ENCODE measurements at places on chromosomes 12 and 14.

DNA sequence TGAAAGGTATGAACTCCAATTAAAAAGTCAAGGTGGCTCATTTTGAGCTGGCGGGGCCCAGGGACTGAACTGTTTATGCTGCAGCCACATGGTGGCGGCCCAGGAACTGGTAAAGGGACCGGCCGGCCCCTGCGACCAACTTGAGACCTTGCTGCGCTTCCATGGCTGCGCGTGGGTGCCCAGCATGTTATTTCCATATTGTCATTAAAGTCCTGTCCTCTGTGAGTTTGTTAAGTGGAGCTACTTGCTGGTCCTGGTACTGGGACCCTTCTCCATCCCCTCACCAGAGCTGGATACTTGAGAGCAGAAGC, 62.3 kb downstream of the BEGAIN start:
- DNase-seq, result peak; percentile 23

GRCh38 chr14:71498212-71498611, 434.0 kb upstream of the RGS6 start:
- no peak for DNase-seq

DNA sequence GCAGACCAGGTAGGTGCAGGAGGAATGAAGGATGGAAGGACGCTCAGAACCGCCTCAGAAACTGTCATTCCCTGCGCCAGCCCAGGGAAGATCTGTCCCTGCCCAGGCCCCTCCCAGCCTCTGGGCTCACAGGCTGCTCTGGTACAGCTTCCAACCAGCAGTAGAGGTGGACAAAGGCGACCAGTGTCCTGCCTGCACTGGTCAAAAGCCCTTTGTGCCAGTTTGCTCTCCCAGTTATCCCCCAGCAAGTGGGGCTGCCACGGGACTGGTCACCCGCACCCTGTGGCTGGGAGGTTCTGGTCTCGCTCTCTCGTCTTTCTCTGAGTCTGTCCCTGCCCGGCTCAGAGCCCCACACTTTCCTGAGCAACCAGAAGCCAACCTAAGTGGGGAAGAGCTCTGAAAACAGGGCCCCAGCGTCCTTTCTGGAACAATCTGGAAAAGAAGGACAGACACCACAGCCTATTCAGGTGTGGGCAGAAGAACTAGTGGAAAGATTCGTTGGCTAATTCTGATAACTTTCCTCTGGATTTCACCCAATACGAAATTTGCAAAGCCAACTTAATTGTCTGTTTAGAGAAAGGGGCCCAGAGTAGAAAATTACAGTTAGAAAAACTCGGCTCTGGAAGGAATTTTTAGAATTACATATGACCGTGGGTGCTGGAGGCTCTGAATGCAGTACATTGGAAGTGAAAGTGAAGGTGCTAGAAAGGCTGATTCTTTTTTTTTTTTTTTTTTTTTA, 21.7 kb downstream of the SNRNP35 start:
- DNase-seq, result no peak

DNA sequence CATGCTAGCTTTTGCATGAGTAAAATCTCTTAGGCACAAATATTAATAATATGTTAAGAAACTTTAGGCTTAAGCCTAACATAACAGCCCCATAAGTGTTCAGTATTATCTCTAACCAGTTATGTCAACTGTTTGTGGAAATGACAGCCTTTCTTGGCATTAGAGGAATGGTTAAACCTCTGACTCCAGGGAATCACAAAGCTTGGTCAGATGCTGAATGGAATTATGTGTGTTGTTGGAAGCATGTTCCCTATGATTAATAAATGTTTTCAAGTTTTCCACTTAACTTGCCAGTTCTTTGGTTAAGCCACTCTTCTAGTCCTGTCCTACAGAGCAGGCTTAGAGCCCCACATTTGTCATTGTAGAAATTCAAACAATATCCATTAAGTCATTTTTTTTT, 17.0 kb downstream of the PSEN1 start:
- no peak for DNase-seq

- no peak for DNase-seq
Measured at GRCh38 chr14:73770977-73771847, 57.0 kb upstream of the PNMA1 start.

DNA sequence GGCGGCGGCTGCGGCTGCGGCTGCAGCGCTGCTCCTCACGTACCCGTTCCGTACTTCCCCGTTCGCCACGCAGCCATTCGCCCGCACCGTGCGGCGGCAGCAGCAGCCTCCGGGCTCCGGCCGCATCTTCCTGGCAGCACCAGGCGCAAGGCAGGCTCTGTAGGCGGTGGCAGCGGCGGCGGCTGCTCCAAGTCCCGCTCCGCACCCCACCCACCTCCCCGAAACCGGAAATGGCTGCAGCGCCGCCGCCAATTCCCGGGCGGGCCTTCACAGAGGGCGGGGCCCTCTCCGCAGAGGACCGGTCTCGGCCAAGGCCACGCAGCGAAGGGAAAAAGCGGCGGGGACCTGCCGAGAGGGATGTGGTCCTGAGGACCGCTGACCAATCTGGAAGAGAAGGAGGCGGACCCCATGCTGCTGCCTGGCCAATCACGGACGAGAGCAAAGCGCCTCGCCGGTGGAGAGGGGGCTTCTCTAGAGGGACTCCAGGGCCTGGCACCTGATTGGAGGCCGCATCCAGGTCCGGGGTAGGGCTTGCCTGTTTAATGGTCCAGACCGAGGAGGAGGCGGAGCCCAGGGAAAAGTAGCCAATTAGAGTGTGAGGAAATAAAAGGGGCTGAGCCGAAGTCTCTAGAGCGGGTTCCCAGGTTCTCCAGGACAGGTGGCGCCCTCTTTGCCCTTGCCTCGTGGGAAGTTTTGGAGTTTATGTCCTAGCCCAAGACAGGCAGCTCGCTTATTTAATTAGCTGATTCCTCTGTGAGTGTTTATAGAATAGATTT, at the start of gene SPTLC2:
SPTLC2 (minus strand) TSS at position 184 of the 776 bp plus-strand sequence; CDS start at position 126, 58 bp downstream.
- peak; percentile 98 for DNase-seq

GRCh38 chr12:12590961-12591360, 20.7 kb upstream of the CREBL2 start:
- no peak for DNase-seq

DNA sequence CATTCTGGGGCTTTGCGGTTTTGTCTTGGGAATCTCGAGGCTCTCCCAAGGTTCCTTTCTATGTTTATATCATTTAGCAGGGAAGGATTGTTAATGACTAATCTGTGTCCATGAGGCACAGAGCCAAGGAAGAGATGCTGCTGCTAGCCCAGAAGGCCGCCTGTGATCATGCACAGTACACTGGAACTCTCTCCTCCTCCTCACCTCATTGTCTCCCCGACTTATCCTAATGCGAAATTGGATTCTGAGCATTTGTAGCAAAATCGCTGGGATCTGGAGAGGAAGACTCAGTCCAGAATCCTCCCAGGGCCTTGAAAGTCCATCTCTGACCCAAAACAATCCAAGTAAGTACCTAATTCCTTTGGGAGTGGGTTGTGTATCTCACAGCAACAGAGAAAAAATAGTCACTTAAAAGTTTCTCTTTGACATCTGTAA, at the start of gene NR1H4:
NR1H4 (plus strand) TSS at position 151 of the 435 bp plus-strand sequence. CDS start 19,458 bp downstream, outside the sequence.
- DNase-seq, result no peak

DNA sequence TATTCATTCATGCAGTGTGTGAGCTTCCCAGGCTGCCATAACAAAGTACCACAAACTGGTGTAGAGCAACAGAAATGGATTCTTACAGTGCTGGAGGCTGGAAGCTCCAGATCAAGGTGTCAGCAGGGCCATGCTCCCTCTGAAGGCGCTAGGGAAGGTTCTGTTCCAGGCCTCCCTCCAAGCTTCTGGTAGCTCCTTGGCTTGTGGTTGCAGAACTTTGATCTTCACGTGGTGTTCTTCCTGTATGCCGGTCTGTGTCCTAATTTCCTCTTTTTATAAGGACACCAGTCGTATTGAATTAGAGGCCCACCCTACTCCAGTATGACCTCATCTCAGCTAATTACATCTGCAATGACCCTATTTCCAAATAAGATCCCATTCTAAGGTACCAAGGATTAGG, 3.1 kb downstream of the OTUB2 start:
- DNase-seq, result no peak

DNA sequence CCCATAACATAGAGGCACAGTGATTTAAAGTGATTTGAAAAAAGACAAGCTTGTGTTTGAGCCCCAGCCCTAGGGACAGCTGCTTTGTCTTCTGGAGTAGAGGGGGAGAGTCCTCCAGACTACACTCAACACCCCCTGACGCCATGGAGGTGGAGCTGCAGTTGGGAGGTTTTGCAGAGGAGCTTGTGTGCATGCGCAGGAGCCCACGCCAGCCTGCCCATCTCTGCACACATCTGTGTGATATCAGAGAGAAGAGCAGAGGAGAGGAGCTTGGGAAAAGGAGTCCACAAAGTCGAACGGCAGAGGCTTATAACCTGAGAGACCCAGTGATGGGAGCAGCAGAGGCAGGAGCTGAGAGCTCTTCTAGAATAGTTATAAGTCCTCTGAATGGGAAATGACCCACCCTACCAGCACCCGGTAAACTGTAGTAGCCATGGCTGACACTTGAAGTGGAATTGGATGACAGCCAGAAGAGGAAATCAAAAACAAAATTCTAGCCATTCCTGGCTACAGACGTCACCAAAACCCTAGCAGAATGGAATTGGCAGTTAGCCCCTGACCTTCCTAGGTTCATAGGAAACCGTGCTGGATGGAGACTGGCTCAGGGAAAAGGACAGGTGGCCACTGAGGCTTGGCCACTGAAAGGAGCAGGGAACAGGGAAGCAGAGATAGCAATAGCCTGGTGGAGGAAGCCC, 185.1 kb upstream of the VASH1 start:
- DNase-seq, result no peak

GRCh38 chr14:85978582-85979250, 448.8 kb downstream of the FLRT2 start:
- DNase-seq, result no peak

- DNase-seq, result no peak
Measured at GRCh38 chr12:93723568-93723930, 46.4 kb downstream of the CRADD start.

DNA sequence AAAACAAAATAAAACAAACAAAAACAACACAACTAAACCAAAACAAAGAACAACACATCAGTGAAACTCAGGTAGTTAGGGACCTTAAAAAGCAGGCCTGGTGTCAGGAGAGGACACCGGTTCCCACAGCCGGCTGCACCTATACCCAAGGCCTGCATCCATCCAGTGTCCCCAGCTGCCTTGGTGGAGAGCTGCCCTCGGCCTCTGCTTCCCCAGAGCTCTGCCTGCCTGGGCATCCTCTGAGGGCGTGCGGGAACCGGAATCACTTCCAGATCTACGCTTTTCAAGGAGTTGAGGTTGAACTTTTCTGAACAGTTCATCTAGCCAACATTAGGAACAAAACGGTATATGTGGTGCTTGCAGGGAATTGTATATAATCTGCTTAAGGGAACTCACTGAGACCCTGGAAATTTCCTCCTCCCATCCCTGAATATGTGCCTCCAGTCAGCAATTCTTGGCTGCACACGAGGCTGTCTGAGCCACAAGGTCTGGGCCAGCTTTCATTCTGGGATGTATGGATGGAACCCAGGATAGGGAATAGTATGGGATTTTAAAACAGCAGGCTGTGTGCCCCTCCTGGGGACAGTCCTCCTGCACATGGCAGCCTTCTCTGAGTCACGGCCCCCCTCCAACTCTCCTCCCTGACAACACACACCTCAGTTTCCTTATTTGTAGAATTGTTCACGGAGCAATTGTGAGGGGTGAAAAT, 319.0 kb upstream of the RTL1 start:
- DNase-seq, result no peak

- DNase-seq, result no peak
Measured at GRCh38 chr12:5034603-5035002, 9.1 kb upstream of the KCNA5 start.

DNA sequence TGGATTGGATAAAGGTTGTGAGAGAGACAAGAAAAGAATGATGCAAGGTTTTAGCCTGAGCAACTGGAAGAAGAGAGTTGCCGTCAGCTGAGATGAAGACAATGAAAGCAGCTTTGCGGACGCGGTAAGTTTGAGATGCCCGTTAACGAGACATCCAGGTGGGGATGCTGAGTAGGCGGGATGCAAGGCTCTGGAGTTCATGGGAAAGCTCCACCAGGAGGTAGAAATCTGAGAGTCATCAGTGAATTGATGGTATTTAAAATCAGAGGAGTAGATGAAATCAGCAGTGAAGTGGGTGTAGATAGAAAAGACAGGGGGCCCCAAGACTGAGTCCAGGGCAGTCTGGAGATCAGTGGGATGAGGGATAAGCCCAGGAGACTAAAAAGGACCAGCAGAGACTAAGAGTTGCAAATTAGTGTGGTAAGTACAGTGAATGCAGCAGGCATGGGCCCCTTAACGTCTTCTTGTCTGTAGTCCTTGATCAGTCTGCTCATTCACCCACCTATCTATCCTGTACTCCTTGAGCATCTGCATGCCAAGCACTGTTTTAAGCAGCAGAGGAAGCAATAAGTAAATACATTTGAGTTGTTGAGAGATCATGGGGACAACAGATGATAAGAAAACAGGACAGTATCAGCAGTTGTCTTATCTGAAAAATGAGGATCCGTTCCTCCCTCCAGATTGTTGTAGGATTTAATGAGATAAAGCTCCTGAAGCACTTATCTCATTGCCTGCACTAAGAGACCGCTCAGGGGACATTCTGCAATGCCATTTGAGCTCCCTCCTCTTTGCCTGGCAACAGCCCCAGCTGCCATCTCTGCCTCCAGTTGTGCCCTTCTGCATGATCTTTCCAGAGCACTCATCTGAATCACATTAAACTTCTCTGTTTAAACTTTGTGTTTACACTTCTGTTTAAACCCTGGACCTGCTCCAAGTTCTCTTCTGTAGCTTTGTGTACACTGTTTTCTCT, 91.5 kb downstream of the APAF1 start:
- DNase-seq, result peak; percentile 71

GRCh38 chr12:98646294-98647090, 1.4 kb downstream of the APAF1 start:
- peak; percentile 40 for DNase-seq

DNA sequence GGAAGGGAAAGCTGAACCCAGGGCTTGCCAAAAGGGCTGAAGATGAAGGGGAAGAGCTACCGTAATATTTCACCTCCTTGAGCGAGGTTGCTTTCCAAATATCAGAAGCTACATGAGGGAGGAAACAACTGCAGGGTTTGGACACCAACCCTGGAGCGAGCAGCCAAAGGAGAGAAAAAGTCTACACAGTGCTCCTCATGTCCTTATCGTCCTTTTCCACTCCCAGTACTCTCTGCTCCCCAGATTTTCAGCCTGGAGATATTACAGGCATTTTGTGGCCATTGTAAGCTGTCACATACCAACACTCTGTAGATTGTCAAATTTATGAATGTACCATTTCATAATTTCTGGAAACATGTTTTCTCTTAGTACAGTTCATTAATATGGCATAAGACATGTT, 115.9 kb downstream of the GPHN start:
- DNase-seq, result no peak

DNA sequence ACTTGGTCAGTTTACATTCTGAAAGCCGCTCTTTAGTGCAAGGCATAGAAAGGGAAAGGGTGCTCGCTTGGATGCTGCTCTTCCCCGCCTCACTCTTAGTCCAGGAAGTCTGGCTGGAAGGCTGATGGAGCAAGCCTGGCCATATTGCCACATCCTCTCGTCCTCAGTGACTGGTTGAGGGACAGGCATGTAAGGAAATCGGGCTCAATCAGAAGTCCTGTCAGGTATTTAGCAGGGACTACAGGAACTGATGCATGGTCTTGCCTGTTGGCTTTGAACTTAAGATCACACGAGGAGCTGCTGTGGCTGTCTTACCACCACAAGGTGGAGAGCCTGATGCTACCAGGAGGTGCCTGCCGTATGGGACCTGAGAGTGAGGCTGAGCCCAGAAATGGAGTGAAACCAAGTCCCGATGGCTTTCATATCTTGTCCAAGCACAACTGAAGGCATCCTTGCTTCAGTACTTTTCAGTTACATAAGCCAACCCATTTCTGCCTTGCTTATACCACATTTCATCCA, 10.7 kb upstream of the C12orf75 start:
- peak; percentile 15 for DNase-seq
